Caco-2 (cell line): ENCODE measurements at places on chromosomes 11 and 22.

GRCh38 chr22:28250036-28250695, 331.1 kb upstream of the PITPNB start:
- DNase-seq: no peak

GRCh38 chr11:57476047-57476756, 15.9 kb downstream of the RTN4RL2 start:
- DNase-seq: peak; percentile 71

GRCh38 chr11:112844517-112844916, 116.7 kb upstream of the NCAM1 start:
- no peak for DNase-seq

GRCh38 chr11:111310723-111311122, 12.4 kb downstream of the POU2AF3 start:
- DNase-seq: no peak

- DNase-seq: no peak
Observed at GRCh38 chr11:5486003-5486402, 2.5 kb upstream of the OR52D1 start.

- no peak for DNase-seq
Observed at GRCh38 chr11:38547462-38547861, 1949.4 kb upstream of the RAG2 start.

GRCh38 chr22:27726686-27727449, 74.7 kb downstream of the MN1 start:
- no peak for DNase-seq

GRCh38 chr11:34546511-34547209, 33.1 kb upstream of the ELF5 start:
- DNase-seq: no peak

- no peak for DNase-seq
Observed at GRCh38 chr11:19689281-19690000, 23.2 kb upstream of the NAV2 start.

GRCh38 chr11:110513259-110513801, 83.6 kb downstream of the FDX1 start:
- DNase-seq: no peak

DNA sequence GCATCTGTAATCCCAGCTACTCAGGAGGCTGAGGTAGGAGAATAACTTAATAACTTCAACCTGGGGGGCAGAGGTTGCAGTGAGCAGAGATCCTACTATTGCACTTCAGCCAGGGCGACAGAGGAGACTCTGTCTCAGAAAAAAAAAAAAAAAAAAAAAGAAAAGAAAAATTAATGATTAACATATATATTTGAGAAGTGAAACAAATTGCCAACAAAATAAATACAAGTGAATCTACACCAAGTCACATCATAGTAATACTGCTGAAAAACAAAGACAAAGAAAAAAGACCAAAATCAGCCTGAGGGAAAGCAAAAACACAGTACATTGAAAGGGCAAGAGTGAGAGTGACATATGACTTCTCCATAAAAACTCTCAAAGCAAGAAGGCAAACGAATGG, 123.7 kb downstream of the CASP12 start:
- DNase-seq: no peak

DNA sequence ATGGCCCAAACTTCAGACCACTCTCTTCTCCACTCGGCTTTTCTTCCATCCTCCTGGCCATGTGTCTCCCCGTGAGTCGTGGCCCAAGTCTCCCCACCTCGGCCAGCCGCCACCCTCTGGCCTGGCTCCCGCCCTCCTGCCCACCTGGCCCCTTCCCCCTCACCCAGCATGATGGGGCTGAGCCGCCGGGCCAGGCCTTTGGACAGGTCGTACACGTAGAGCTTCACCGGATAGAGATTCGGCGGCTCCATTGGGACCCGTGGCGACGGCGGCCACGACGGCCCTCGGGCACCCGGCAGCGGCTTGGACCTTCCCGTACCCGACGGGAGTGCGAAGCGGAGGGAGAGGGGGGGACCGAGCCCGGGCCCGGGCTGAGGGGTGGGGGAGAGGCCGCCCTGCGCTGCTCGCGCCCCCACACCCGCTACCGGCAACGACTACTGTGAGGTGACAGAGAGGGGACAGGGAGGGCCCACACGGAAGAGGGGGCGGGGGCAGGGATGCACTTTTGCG, at the start of gene DESI1:
DESI1 (minus strand) TSS at position 455 of the 510 bp plus-strand sequence; CDS start at position 251, 204 bp downstream.
- DNase-seq: peak; percentile 68

GRCh38 chr11:78641541-78641940, 66.9 kb upstream of the NARS2 start:
- DNase-seq: no peak
